ENCODE measurements at places on chromosomes 4 and X. TPM values are rescaled to one million over a fixed set of nuclear protein-coding genes. Genes with fewer than 3 reads are reported as not detected.

DNA sequence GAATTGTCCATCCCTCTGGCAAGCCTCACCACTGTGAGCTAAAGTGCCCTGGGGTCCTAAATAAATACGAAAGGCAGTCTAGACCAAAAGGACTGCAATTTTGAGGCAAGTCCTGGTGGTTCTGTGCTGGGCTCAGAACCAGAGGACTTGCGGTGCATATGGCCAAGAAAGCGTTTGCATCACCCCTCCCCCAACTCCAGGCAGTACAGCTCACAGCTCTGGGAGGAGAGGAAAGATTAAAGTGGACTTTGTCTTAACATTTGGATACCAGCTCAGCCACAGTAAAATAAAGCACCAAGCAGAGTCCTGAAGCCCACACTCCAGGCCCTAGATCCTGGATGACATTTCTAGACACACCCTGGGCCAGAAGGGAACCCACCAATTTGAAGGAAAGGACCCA is 24.9 kb downstream of the RNF128 start:
- no peak for DNase-seq

DNA sequence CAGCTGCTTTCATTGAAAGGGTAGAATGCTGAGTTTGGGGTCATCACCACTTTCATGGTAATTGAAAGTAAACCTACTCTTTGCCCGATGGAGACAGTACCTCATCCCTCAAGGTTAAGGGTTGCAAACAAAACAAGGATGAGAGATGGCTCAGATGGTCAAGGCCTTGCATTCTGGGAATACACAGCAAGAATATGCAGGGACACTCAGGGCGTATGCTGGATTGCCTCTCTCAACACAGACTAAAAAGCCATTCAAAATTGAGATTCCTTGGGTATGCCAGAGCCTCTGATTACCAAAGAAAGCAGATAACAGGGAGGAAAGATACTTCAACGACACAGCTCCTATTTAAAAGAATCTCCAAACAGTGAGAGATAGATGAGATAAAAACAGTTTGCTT is 310.4 kb downstream of the ARAP2 start:
- no peak for DNase-seq

DNA sequence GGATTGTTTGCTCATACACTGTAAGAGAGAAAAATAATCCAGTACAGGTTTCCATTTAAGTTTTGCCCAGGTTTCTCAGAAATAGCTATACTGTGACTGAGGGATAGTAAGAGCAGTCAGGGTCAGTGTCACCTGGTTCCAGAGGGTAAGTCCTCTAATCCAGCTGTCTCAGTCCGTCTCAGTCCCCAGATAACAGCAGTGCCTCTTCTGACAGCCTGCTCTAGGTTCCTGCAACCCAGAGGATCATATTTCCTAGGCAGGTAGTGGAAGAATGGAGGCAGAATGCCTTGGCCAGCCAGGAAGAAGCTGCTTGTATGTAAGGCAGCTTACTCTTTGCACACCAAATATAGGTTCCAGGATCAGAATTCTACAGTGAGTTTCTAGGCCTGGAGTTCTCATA is 22.6 kb upstream of the GNRHR start:
- DNase-seq, result no peak

Gene TAF1
- total RNA-seq, result 29.1 TPM

Gene AFF1
- 22.4 TPM for total RNA-seq

Gene SPANXD
- total RNA-seq, result not detected

- no peak for DNase-seq
These were observed 64.4 kb downstream of the FAM193A start for GRCh38 chr4:2600878-2601277.

All from dermis microvascular lymphatic vessel endothelial cell (primary cell).